Astrocyte (in vitro differentiated cells and primary cell): ENCODE measurements at places on chromosomes 3 and 15. TPM values are rescaled to one million over a fixed set of nuclear protein-coding genes. Genes with fewer than 3 reads are reported as not detected.

KLHL6 gene
- total RNA-seq = 0.11 and 0.14 TPM in 2 replicates

RASGRF1 gene
- 0.55 and 1.2 TPM in 2 replicates for total RNA-seq

ACSBG1 gene
- not detected in 2 replicates for total RNA-seq

SLITRK3 gene
- 0.07 TPM in 1 of 2 replicates, not detected in the other for total RNA-seq

PATL2 gene
- 0.41 and 1.2 TPM in 2 replicates for total RNA-seq

EPB42 gene
- total RNA-seq = not detected in 2 replicates

GOLGA6L7 gene
- total RNA-seq = not detected in 2 replicates

GRCh38 chr3:7764115-7764514, 737.5 kb upstream of the LMCD1 start:
- no peak overlapping the region for H3K4me3 ChIP-seq
- no peak overlapping the region for H3K27ac ChIP-seq
- H3K36me3 ChIP-seq = no peaks in the 10 kb centered on the region
- DNase-seq = no peak
- H3K4me1 ChIP-seq = no peaks in the 10 kb centered on the region
- H3K27me3 ChIP-seq = no peaks in the 10 kb centered on the region

- DNase-seq = no peak
- H3K36me3 ChIP-seq = no peaks in the 10 kb centered on the region
- no peak overlapping the region for H3K27ac ChIP-seq
- H3K4me1 ChIP-seq = no peaks in the 10 kb centered on the region
- no peaks in the 10 kb centered on the region for H3K27me3 ChIP-seq
Measured at GRCh38 chr3:143416229-143416628, 296.7 kb downstream of the CHST2 start.

GRCh38 chr3:62873761-62874710, 1.2 kb downstream of the CADPS start:
- no peak overlapping the region for H3K27ac ChIP-seq
- no peaks in the 10 kb centered on the region for H3K36me3 ChIP-seq
- peak overlapping the region; percentile 59 for H3K4me3 ChIP-seq
- peak; percentile 50 for DNase-seq

GRCh38 chr15:50484781-50485180, 60.6 kb downstream of the USP8 start:
- no peak for DNase-seq
- no peak overlapping the region for H3K27ac ChIP-seq
- peaks cover 39% of the 10 kb centered on the region for H3K36me3 ChIP-seq
- no peaks in the 10 kb centered on the region for H3K4me1 ChIP-seq

GRCh38 chr3:34146596-34146995, 348.2 kb downstream of the PDCD6IP start:
- no peaks in the 10 kb centered on the region for H3K4me1 ChIP-seq
- no peak overlapping the region for H3K27ac ChIP-seq
- no peak overlapping the region for H3K4me3 ChIP-seq
- no peaks in the 10 kb centered on the region for H3K27me3 ChIP-seq
- no peak for DNase-seq

GRCh38 chr15:32739522-32740063, 21.8 kb downstream of the GREM1 start:
- H3K27ac ChIP-seq = no peak overlapping the region
- peaks cover 8% of the 10 kb centered on the region for H3K36me3 ChIP-seq
- H3K4me3 ChIP-seq = no peak overlapping the region
- H3K4me1 ChIP-seq = no peaks in the 10 kb centered on the region

- H3K27me3 ChIP-seq = no peaks in the 10 kb centered on the region
- peak overlapping the region; percentile 9 for H3K27ac ChIP-seq
- H3K4me1 ChIP-seq = peaks cover 26% of the 10 kb centered on the region
- no peak for DNase-seq
- no peaks in the 10 kb centered on the region for H3K36me3 ChIP-seq
- no peak overlapping the region for H3K4me3 ChIP-seq
Measured at GRCh38 chr3:127780536-127781400, 41.5 kb downstream of the MGLL start.

GRCh38 chr3:135034891-135035440, 239.9 kb downstream of the EPHB1 start:
- no peak overlapping the region for H3K4me3 ChIP-seq
- no peak overlapping the region for H3K27ac ChIP-seq
- no peaks in the 10 kb centered on the region for H3K36me3 ChIP-seq
- DNase-seq = no peak
- no peaks in the 10 kb centered on the region for H3K4me1 ChIP-seq
- H3K27me3 ChIP-seq = no peaks in the 10 kb centered on the region

GRCh38 chr3:146557745-146558144, 13.3 kb upstream of the PLSCR1 start:
- no peak overlapping the region for H3K4me3 ChIP-seq
- no peaks in the 10 kb centered on the region for H3K36me3 ChIP-seq
- no peak overlapping the region for H3K27ac ChIP-seq
- no peaks in the 10 kb centered on the region for H3K27me3 ChIP-seq
- DNase-seq = no peak

DNA sequence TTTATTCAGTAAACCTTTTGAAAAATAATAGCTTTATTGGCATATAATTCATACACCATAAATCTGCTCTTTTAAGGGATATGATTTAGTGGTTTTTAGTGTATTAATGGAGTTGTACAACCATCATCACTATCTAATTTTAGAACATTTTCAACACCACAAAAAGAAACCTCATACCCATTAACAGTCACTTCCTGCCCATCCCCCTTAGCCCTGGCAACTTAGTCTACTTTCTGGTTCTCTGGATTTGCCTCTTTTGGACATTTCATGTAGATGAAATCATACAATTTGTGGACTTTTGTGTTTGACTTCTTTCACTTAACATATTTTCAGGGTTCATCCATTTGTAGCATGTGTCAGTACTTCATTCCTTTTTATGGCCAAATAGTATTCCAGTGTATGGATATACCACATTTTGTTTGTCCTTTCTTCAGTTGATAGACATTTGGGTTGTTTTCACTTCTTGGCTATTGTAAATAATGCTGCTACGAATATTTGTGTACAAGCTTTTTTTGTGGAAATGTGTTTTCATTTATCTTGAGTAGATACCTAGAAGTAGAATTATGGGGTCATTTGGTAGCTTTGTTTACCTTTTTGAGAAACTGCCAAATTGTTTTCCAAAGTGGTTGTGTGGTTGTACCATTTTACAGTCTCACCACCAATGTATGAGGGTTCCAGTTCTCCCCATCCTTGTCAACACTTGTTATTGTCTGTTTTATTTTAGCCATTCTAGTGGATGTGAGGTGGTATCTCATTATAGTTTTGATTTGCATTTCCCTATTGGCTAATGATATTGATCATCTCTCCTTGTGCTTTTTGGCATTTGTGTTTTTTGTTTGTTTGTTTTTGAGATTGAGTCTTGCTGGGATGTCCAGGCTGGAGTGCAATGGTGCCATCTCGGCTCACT, 45.8 kb downstream of the SMAD3 start:
- H3K4me3 ChIP-seq = no peak overlapping the region
- H3K36me3 ChIP-seq = no peaks in the 10 kb centered on the region
- peak; percentile 41 for DNase-seq
- H3K4me1 ChIP-seq = peaks cover 43% of the 10 kb centered on the region
- H3K27ac ChIP-seq = peak overlapping the region; percentile 100
- no peaks in the 10 kb centered on the region for H3K27me3 ChIP-seq

DNA sequence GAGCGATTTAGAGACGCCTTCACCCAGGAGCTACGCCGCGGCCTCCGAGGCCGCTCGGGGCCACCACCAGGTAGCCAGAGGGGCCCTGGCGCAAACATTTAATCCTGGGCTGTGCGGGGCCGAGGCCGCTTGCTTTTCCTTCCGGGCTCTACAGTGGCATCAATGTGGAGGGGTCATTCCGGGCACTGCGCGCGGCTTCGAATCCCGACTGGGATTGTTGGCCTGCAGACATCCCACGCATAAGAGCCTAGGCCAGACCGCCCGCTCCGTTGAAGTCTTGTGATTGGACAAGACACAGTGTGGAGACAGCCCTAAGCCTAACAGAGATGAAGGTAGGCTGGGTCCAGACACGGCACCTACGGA, 568 bp upstream of the NCBP2 start:
- no peaks in the 10 kb centered on the region for H3K27me3 ChIP-seq
- H3K27ac ChIP-seq = peak overlapping the region; percentile 60
- DNase-seq = peak; percentile 22
- H3K36me3 ChIP-seq = peaks cover 17% of the 10 kb centered on the region

DNA sequence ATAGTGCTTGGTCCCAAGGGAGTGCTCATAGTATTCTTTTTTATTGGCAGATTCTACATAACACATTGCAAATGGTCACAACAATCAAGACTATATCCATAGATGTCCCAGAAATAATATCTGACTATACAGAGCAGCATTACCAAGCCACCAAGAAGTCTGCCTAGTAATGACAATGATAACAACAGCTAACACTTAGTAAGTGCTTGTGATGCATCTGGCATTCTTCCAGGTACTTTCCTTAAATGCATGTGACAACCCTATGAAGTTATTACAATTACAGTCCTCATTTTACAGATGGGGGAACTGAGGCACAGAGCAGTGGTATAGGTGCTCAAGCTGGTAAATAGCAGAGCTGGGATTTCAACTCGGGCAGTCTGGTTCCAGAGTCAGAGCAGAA, 49.6 kb upstream of the ICE2 start:
- H3K4me3 ChIP-seq = no peak overlapping the region
- DNase-seq = peak; percentile 11
- peaks cover 2% of the 10 kb centered on the region for H3K4me1 ChIP-seq
- no peaks in the 10 kb centered on the region for H3K36me3 ChIP-seq

DNA sequence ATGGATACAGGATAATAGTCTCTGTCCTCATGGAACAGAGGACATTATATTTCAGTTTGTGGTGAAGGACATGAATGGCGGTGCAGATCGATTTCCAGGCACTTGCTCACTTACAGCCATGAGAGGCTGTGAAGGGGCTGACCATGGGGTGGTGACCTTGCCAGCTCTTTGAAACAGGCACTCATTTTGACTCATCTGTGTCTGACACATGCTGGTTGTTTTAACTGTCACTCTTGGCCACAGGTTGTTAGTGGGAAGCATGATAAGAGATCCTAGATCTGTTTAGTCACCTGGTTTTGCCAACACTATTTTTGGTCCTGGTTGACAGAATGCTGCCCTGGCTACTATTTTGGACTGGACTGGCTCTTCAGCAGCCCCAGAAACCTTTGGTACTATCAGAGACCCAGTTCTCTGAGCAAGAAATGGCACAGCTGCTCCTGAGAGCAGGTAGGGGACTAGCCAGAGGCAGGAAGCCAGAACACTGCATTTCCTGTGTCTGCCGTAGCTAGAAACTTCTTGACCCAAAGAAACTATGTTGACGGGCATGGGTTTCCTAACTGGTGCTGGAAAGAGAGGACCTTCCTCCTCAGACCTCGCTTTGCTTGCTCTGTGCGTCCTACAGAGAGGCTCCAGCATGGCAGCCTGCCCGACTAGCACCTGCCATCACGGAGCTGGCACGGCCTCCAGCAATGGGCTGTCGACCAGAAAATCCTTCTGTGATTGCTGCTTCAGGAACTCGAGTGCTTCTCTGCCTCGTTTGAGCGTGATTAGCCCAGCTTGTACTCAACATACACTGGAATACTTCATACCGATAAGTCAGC, 6.3 kb downstream of the PXYLP1 start:
- no peaks in the 10 kb centered on the region for H3K36me3 ChIP-seq
- peaks cover 30% of the 10 kb centered on the region for H3K4me1 ChIP-seq
- no peak overlapping the region for H3K27ac ChIP-seq
- peaks cover 4% of the 10 kb centered on the region for H3K27me3 ChIP-seq

DNA sequence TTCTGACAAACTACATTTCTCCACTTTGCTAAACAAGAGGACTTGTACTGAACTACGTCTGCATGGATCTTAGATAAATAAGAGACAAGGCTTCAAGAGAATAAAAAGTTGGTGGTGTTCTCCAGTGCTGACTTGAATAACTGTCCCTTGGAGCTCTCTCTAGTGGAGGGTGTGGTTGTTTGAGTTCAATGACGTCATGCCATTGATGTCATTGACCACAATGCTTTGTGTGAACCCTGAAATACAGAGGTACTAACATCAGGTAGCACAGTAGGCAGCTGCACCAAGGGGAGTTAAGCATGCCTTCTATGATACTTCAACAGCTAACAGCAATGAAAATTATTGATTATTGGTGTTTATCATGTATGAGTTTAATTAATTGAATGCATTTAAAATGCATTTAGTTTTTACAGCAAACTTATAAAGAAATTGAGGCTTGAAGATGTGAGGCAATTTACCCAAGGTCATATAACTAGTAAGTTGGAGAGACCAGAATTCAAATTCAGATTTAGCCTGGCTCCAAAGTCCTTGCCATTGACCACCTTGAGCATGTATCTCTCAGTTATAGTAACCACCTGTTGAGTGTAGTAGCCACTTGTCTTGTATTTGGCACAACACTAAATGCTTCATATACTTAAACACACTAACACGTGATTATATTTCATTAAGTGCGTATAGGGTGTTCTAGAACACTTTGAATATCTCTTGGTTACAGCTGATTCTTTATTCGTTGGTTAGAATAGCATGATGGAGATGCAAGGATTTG, 126.0 kb upstream of the ANKRD28 start:
- no peaks in the 10 kb centered on the region for H3K4me1 ChIP-seq
- no peak overlapping the region for H3K4me3 ChIP-seq
- DNase-seq = no peak
- no peaks in the 10 kb centered on the region for H3K36me3 ChIP-seq
